Glutamatergic neuron (in vitro differentiated cells): ENCODE measurements at places on chromosomes 7 and 10. TPM values are rescaled to one million over a fixed set of nuclear protein-coding genes. Genes with fewer than 3 reads are reported as not detected.

The FOXP2 gene
- 72.1 TPM for total RNA-seq

The MBLAC1 gene
- total RNA-seq, result 3.3 TPM

The ZCCHC24 gene
- 3.0 TPM for total RNA-seq

The ERVW-1 gene
- total RNA-seq, result not detected

The SFRP4 gene
- 2.2 TPM for total RNA-seq

The SLC26A4 gene
- 0.34 TPM for total RNA-seq

The SUN1 gene
- total RNA-seq, result 879 TPM

The TRPV5 gene
- 0.15 TPM for total RNA-seq

DNA sequence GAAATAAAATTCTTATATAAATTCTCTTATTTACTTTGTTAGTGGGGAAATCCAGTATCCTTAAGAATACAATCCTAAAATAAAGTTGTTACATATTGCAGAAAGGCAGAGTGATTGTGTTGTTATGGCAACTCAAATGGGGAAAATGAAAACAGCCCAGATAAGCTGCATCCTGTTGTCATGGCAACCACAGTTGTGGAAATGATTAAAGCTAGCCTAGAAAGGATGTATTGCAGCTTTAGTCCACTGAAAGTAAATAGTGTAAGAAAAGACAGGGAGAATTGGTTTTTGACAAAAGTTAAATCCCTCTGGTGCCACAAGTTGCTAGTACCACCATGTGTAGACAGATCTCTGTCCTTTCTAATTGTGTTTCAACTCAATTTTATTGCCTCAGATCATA lies 43.2 kb downstream of the BTRC start:
- H3K27me3 ChIP-seq, result no peaks in the 10 kb centered on the region
- no peak overlapping the region for H3K27ac ChIP-seq
- H3K4me1 ChIP-seq, result peaks cover 3% of the 10 kb centered on the region

GRCh38 chr7:69335331-69335730 lies 262.9 kb upstream of the AUTS2 start:
- H3K27ac ChIP-seq, result no peak overlapping the region
- H3K4me3 ChIP-seq, result no peak overlapping the region
- H3K4me1 ChIP-seq, result no peaks in the 10 kb centered on the region
- H3K27me3 ChIP-seq, result no peaks in the 10 kb centered on the region
- no peak for DNase-seq
- no peaks in the 10 kb centered on the region for H3K36me3 ChIP-seq

DNA sequence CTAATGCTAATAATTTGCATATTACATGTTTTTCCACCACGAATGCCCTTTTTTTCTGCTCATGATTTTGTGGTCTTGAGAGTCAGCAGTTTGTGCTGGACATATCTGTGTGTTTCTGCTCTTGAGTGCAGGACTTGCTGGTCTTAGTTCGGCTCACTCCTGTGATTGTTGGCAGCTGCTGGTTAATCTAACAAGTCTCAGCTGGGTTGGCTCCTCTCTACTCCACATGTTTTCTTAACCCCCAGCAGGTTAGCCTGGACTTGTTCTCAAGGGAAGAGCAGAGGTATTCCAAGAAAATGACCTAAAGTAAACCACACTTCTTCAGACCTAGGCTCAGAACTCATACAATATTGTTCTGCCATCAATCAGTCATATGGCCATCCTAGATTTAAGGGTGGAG lies 1238.9 kb downstream of the XPNPEP1 start:
- H3K4me1 ChIP-seq, result no peaks in the 10 kb centered on the region
- H3K27me3 ChIP-seq, result no peaks in the 10 kb centered on the region
- DNase-seq, result no peak
- no peak overlapping the region for H3K27ac ChIP-seq

DNA sequence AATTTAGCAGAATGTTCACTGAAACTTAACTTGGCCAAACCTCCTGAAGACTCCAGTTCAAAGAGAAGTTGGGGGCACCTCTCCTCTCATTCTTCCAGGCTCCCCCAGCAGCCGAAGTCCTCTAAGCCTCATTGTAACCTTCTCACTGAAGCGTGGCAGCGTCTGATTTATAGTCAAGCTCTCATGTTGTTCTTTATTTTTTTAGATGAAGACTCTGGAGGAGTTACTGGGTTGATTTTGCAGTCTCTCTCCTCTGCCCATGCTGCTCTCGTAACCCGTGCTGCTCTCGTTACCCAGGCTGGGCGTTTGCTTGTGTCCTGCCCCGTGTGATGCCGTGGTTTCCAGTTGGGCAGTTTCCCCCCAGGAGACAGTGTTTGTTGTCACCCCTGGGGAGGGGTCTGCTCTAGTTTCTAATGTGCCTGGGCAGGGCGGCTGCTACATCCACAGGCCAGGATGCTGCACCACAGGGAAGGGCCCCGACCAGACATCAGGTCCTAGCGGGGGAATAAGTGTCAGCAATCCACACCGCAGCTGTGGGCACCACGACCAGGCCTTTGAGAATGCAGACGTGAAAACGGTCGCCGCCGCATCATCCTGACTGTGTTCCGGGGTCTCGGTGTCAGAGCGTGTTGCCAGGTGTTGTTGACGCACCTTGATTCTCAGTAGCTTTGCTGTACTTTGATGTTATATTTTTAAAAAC lies 65.2 kb downstream of the WDR37 start:
- H3K27me3 ChIP-seq, result peaks cover 2% of the 10 kb centered on the region
- H3K4me1 ChIP-seq, result peaks cover 8% of the 10 kb centered on the region
- peaks cover 15% of the 10 kb centered on the region for H3K36me3 ChIP-seq
- no peak for DNase-seq
- H3K27ac ChIP-seq, result no peak overlapping the region

GRCh38 chr10:21488246-21488956 lies 37.1 kb downstream of the SKIDA1 start:
- no peak overlapping the region for H3K27ac ChIP-seq
- peaks cover 3% of the 10 kb centered on the region for H3K4me1 ChIP-seq
- H3K4me3 ChIP-seq, result no peak overlapping the region
- H3K27me3 ChIP-seq, result no peaks in the 10 kb centered on the region
- DNase-seq, result no peak

DNA sequence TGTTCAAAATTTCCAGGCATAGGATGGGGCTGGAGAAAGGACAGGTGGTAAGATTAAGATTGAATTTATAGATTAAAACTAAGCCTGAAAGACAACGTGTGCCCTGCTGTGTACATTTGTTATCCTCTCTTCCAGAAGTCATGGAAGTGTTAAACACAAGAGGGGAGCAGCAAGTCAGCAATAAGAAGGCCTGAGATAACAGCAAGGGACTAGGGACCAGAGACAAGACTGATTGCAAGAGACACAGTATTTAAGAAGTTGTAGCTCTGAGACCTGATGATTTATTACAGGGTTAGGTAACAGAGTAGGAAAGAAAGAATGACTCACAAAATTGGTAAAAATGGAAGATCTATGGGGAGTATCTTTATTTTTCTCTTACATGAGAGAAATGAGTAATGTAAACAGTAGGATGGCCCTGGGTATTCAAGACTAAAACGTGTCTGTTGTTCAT lies 55.7 kb upstream of the COL1A2 start:
- H3K4me3 ChIP-seq, result no peak overlapping the region
- peaks cover 5% of the 10 kb centered on the region for H3K4me1 ChIP-seq
- peaks cover 3% of the 10 kb centered on the region for H3K27me3 ChIP-seq
- no peak for DNase-seq
- no peak overlapping the region for H3K27ac ChIP-seq
- peaks cover 5% of the 10 kb centered on the region for H3K36me3 ChIP-seq

- no peak overlapping the region for H3K27ac ChIP-seq
- DNase-seq, result no peak
Measured at GRCh38 chr7:54992871-54993475, 25.8 kb upstream of the EGFR start.

DNA sequence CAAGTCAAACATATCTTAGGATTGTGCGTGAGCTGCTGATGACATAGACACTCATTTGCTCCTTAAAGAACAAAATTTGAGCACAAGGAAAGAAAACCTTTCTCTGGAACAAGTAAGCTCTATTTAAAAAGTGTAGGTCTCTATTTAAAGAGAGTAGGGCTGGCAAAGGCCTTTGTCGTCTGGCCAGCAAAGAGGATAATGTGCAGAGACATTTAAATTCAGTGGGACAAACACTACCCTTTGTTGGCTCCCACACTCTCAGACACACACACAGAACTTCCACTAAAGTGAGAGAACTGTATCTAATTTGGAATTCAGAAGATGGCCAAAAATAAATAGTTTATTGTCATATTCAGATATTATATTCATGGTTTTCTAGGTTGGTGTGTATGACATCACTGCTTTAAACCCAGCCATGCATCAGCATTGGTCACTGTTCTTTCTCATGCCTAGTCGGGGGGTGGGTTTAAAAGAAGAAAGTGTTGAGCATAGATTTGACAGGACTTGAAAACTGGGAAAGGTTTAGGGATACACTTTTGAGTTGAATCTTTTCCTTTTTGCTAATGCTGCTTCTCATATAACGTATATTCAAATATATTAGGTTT lies 49.5 kb upstream of the HDAC9 start:
- no peaks in the 10 kb centered on the region for H3K27me3 ChIP-seq
- peak overlapping the region; percentile 38 for H3K27ac ChIP-seq
- peaks cover 7% of the 10 kb centered on the region for H3K4me1 ChIP-seq
- H3K36me3 ChIP-seq, result no peaks in the 10 kb centered on the region
- H3K4me3 ChIP-seq, result no peak overlapping the region
- DNase-seq, result no peak

- no peaks in the 10 kb centered on the region for H3K36me3 ChIP-seq
- H3K27ac ChIP-seq, result no peak overlapping the region
- H3K4me3 ChIP-seq, result no peak overlapping the region
- no peak for DNase-seq
- H3K27me3 ChIP-seq, result peaks cover 6% of the 10 kb centered on the region
Measured at GRCh38 chr7:102296179-102296438, 9.4 kb downstream of the SH2B2 start.

DNA sequence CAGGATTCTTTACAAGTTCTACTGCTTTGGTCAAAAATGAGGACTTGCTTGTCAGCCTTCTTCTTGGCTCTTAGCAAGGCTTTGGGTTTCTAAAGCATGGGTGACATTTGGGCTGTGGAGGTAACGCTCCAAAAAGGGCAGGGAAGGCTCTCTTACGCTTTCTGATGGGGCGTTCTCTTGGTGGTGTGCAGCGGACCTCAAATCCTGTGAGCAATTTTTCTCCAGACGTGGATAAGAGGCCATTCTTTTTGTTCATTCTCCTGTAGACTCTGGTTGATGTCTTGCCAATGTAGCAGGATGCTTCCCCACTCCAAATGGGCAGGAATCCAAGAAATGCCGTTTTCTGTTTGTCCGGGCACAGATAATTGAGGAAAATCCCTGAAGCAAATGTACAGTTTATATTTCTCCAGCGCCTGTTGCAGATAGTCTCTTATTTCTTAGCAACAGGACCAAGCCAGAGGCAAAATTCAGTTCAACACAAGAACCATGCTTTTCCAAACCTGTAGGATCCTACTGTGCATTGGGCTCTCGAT lies 138.4 kb upstream of the NFE2L3 start:
- H3K27ac ChIP-seq, result no peak overlapping the region
- DNase-seq, result no peak
- no peak overlapping the region for H3K4me3 ChIP-seq
- no peaks in the 10 kb centered on the region for H3K27me3 ChIP-seq

- H3K36me3 ChIP-seq, result no peaks in the 10 kb centered on the region
- H3K27ac ChIP-seq, result no peak overlapping the region
- no peak overlapping the region for H3K4me3 ChIP-seq
- DNase-seq, result no peak
- H3K4me1 ChIP-seq, result no peaks in the 10 kb centered on the region
Measured at GRCh38 chr7:144022169-144022568, 22.0 kb downstream of the OR6B1 start.

DNA sequence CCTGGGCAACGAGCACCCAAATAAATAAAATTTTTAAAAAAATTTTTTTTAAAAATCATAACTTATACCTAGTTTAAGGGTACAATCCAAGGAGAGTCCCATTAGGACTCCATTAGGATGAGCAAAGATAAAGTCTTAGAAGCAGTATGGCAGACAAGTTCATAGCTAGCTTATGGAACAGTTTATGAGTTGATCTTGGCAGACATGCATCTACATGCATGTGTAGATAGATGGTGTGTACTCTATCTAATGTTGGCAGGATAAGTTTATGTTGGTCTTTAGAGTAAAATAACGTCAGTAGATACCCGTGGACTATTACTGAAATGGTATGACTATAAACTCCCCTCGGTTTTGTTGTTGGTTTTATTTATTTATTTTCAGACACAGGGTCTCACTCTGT lies 40.2 kb downstream of the NSUN6 start:
- no peak overlapping the region for H3K4me3 ChIP-seq
- H3K27ac ChIP-seq, result no peak overlapping the region
- H3K36me3 ChIP-seq, result no peaks in the 10 kb centered on the region
- no peak for DNase-seq
- peaks cover 2% of the 10 kb centered on the region for H3K4me1 ChIP-seq
- H3K27me3 ChIP-seq, result no peaks in the 10 kb centered on the region

GRCh38 chr10:6612371-6612770 lies 32.3 kb upstream of the PRKCQ start:
- H3K27me3 ChIP-seq, result peaks cover 2% of the 10 kb centered on the region
- H3K4me1 ChIP-seq, result no peaks in the 10 kb centered on the region
- no peak overlapping the region for H3K27ac ChIP-seq

DNA sequence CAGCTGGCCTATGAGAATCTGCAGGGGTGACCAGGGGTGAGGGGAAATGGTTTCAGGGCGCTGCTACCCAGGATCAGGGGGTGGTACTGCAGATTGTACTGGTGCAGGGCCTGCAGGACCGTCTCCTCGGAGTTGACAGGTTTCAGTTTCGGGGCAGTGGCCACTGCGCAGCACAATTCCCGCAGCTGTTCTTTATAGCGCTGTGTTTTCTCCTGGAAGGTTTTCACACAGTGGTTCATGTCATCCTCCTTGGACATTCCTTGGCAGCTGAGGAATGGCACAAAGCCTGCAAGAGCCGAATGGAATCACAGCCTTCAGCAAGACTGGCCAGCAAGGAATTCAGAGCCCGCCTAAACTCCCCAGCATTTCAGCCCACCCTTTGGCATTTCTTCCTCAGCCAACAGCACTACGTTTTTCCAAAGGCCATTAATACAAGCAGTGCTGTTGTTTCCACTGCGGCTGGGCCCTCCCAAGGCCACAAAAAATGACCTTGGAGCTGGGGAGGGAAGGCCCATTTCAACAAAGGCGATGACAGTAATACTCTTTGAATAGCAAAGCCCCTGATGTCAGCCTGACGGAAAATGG lies 44.9 kb downstream of the PNLIPRP2 start:
- peaks cover 4% of the 10 kb centered on the region for H3K27me3 ChIP-seq
- H3K4me3 ChIP-seq, result no peak overlapping the region
- no peaks in the 10 kb centered on the region for H3K4me1 ChIP-seq
- no peaks in the 10 kb centered on the region for H3K36me3 ChIP-seq
- no peak overlapping the region for H3K27ac ChIP-seq

GRCh38 chr10:31133251-31133791 lies 101.7 kb upstream of the ZNF438 start:
- H3K4me1 ChIP-seq, result peaks cover 47% of the 10 kb centered on the region
- H3K4me3 ChIP-seq, result peak overlapping the region; percentile 72
- no peak for DNase-seq
- H3K27ac ChIP-seq, result peak overlapping the region; percentile 97
- peaks cover 2% of the 10 kb centered on the region for H3K36me3 ChIP-seq
- peaks cover 16% of the 10 kb centered on the region for H3K27me3 ChIP-seq

GRCh38 chr10:129764901-129765663 lies 199.0 kb downstream of the EBF3 start:
- peak overlapping the region; percentile 28 for H3K27ac ChIP-seq
- no peak overlapping the region for H3K4me3 ChIP-seq
- no peak for DNase-seq
- peaks cover 4% of the 10 kb centered on the region for H3K27me3 ChIP-seq
